ENCODE measurements at places on chromosomes 5 and 9. TPM values are rescaled to one million over a fixed set of nuclear protein-coding genes. Genes with fewer than 3 reads are reported as not detected.

Gene ANKRD18B
- total RNA-seq: 0.87 TPM

Gene SMIM33
- total RNA-seq: not detected

Gene MYOZ3
- total RNA-seq: 1.5 TPM

Gene CTSL
- 1,131 TPM for total RNA-seq

Gene ZNF782
- 4.0 TPM for total RNA-seq

Gene LCN12
- not detected for total RNA-seq

Gene LRRC14B
- total RNA-seq: not detected

Gene ATP10B
- total RNA-seq: not detected

Gene ZFP37
- total RNA-seq: 3.0 TPM

Gene SLC27A6
- 0.15 TPM for total RNA-seq

Gene NUTM2G
- total RNA-seq: not detected

Gene C5orf58
- total RNA-seq: not detected

Gene TMEM171
- total RNA-seq: 1.8 TPM

Gene MAST4
- 10.8 TPM for total RNA-seq

Gene ADAMTS12
- 12.1 TPM for total RNA-seq

Gene IL33
- 44.5 TPM for total RNA-seq

Gene MACIR
- 7.7 TPM for total RNA-seq

Gene MAPK9
- total RNA-seq: 27.2 TPM

Gene RGS7BP
- total RNA-seq: not detected

Gene WDR31
- total RNA-seq: 4.0 TPM

Gene SLC36A2
- not detected for total RNA-seq

Gene ST6GALNAC4
- total RNA-seq: 38.7 TPM

Gene RELL2
- 2.2 TPM for total RNA-seq

Gene PCDHA2
- total RNA-seq: 0.17 TPM

Gene PHF24
- under 0.01 TPM for total RNA-seq

Gene TAS2R1
- total RNA-seq: not detected

Gene THG1L
- total RNA-seq: 21.4 TPM

Gene AGPAT2
- 35.9 TPM for total RNA-seq

Gene DOCK8
- total RNA-seq: 0.44 TPM

Gene DMRT3
- not detected for total RNA-seq

Data from smooth muscle cell of trachea (primary cell).